ENCODE measurements at places on chromosomes 7 and 10.

DNA sequence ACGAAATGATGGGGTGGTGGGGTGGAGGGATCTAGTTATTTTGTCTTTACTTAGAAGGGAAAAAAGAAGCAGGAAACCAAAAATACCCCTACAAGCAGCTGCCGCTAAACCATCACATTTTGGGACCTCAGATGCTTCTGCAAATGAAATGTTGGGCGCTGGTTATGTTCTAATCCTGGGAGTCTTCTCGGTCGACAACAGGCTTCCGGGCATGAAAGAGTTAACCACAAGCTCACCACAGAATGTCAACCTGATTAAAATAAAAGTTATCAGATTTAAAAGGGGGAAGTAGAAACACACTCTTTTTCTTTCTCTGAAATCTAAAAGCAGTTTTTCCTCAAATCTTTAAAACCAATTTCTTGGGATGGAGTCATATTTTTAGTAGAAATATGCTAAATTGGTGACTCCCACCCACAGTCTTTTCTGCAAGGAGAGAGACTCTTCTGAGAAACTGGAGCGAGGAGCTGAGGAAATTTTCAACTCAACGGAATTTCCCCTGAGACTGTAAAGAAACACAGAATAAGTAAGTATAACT lies 16.8 kb downstream of the IL2RA start:
- peak; percentile 38 for DNase-seq

DNA sequence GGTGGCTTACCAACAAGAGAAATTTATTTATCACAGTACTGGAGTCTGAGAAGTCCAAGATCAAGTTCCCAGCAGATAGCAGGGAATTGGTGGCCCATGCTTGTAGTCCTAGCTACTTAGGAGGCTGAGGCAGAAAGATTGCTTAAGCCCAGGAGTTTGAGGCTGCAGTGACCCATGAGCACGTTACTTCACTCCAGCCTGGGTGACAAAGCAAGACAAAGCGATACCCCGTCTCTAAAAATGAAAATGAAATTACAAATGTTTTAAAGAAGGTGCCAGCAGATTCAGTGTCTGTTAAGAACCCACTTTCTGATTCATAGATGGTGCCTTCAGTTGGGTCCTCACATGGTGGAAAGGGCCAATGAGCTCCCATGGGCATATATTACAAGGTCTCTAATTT lies 20.6 kb upstream of the ARHGAP12 start:
- no peak for DNase-seq

DNA sequence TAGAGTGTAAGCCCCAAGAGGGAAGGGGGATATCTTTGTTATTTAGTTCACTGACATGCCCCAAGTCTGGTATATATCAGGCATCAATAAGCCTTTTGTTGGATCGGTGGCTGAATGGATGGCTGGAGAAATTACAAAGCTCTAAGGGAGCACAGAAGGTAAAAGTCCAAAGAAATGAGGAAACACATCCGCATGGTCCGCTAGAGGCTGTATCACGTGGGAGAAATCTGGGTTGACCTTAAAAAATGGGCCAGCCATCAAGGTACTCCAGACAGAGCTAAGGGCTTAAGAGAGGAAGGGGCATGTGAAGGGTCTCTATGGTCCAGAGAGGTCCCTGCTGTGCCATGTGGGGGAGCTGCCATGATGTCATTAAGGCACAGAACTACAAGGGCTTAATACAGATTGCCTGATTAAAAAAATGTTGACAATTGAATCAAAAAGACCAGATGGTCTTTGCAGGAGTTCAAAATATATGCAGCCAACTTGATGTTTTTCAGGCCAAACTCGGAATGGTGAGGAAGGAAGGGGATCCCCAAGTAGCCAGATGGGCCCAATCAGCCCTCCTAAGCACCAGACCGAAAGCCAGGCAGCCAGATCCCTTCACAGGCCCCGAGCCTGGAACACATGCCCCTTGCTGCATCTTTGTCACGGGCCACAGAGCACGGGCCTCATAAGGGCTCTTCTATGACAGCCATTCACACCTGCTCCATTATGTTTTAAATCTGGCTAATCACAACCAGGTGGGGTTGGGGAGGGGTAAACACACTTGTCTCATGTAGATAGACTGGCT lies 31.9 kb downstream of the SCRN1 start:
- no peak for DNase-seq

DNA sequence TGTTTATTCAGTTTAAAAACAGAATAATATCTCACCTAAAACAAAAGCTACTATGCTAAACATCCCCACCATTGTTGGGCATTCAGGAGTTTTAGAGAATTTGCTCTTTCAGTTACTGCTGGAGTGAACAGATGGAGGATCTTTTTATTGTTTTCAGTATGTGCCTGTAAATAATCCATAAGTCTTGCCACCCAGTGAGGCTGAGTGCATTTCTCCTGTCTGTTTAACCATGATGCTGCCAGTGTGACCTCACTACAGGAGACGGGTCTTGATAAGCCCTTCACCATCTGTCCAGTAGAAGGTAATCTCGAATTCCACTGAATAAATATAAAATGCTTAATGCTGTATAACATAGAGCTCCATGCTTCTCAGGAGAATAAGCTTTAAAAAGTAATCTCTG lies 430.9 kb downstream of the POM121L12 start:
- DNase-seq: no peak

DNA sequence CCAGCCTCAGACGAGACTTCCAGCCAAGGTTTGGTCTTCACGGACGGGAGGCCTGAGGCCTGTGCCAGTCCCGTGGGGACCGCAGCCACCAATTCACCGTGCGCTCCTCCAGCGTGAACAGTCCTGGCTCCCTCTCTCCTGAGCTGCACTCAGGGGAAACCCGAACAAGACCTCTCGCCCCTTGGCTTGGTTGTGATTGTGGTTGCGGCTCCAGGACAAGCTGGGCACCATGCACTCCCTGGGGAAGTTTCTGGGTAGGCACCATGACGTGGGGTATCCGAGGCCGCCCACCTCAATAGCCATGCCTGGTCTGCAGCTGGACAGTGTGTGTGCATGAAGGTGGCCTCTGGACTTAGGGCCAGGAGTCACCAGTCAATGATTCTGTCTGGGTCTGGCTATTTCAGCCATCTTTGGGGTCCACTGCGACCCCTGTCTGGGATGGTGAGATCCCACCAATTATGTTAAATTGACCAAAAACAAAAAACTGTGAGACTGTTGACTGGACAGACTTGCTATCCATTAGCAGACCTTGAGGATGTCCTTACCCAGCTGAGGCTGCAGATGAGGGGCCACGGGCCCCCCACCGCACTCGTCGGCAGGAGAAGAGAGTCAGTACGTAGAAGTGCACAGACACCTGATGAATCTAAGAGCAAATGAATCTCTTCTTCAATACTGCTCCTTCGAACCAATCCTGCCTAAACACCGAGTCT lies 33.5 kb upstream of the EN2 start:
- no peak for DNase-seq

DNA sequence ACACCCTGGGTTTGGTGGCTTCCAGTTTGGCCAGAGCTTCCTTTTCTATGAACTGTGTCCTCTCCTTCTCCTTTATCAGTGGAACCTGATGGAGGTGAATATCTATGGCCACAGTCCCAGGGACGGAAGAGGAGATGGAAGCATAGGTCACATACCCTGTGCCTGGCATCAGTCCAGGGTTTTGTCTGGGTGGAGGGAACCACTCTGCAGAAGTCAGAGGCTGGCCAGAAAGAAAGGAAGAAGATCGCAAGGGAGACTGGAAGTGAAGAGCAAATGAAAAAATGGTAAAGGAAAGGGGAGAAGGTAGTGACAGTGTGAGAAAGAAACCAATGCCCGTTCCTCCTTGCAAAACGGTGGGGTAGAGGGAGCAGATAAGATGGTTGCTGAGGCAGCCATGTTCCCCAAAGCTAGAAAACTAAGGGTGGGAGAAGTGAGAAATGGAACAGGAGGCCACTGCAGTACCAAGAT lies 77.9 kb upstream of the HECW1 start:
- DNase-seq: no peak

DNA sequence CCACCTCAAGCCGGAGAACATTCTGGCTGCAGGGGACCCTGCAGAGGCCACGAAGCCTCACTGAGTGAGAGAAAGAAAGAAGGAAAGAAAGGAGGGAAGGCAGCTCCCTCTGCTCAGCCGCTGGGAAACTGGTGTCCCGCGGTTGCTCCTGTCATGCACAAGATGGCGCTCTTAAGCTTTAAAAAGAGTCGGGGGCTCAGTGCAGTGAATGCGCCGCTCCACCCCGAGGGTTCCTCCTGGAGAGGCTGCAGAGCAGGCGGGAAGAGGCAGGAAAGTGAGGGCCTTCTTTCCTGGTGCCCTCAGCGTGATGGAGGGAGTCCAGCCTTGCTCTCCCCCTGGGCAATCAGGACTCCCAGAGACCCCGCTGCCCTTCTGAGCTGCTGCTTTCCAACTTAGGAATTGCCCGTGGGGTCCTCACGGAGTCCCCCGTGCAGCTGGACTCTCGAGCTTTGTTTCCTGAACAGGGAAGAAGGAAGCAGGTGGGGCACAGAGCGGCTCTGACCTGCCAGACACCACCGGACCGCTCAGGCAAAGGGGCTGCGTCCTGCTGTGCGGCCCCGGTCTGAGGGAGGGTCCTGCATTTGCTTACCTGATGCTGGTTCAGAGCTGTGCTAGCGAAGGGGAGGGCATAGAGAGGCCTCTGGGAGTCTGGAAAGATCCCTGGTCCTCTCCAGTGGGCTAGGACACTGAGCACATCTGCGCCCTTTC lies 141.9 kb upstream of the MKI67 start:
- DNase-seq: peak; percentile 50

- DNase-seq: peak; percentile 49
These were observed 9.2 kb downstream of the SGMS1 start for GRCh38 chr10:50614444-50615137.

DNA sequence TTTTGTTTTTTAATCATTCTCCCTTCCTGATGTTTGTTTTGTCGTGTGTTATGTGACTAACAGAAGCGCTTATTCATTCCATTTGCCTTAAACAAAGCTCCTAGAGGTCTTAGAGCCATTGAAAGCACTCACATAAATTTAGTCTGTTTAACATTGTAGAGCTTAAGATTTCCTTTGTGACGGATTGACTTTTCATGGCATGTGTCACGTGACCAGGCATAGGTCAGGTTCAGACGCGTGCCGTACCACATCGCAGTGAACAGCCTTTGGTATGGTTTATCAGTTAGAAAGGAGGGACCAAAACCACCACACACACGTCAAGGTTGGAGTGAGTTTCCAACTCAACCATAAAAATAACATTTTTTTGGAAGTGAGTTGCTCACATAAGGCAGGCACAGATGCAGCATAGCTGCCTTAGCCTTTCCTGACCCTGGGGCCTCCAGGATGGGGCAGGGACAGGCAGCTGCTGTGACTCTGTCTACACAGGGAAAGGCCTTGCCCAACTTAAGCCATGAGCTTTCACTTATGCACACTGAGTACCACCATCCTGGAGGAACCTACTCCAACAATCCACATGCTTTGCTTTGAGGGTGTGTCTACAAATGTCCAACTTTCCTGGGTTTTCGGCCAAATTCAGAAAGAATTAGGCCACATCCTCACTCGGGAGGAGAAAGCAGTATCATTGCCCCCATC lies 55.5 kb downstream of the WDFY4 start:
- DNase-seq: no peak

DNA sequence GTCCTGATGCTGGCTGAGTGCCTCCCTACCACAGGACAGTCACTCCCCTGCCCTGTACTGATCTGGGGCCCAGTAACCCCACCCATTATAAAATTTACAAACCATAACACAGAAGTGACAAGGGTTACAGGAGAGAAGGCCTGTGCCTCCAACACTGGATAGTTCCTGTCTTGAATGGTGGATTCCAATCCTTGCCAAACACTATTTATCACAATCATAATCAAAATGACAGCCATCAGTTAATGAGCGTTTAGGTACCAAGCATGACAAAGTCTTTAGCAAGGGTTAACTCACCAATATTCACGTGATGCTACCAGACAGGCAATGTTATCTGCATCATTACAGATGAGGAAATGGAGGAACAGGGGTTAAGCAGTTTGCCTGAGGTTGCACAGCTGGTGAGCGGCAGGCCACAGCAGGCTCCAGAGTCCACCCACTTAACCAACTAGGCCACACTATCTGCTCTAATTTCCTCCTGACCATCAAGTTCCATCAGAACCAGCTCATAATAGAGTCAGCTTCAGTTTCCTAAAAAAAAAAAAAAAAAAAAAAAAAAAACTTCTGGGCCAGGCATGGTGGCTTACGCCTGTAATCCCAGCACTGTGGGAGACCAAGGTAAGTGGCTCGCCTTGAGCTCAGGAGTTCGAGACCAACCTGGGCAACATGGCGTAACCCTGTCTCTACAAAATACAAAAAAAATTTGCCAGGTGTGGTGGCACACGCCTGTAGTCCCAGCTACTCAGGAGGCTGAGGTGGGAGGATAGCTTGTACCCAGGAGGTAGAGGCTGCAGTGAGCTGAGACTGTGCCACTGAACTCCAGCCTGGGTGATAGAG lies 14.2 kb downstream of the PDLIM1 start:
- DNase-seq: peak; percentile 86

DNA sequence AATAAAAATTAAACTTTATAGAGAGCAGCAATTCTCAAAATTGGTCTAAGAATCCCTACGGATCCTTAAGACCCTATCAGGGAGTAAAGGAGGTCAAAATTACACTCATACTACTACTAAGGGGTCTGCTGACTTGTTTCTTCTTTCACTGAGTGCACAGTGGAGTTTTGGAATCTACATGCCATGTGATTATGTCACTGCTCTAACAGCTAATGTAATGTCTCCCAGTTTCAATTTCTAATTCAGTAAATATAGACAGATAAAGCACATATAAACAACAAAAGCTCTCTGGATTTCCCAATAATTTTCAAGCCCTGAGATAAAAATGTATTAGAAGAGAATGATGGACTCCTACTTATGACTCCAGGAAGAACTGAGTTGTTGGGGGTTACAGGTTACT lies 74.6 kb downstream of the WAPL start:
- no peak for DNase-seq

GRCh38 chr10:79070081-79070605 lies 1.4 kb downstream of the ZMIZ1 start:
- no peak for DNase-seq

DNA sequence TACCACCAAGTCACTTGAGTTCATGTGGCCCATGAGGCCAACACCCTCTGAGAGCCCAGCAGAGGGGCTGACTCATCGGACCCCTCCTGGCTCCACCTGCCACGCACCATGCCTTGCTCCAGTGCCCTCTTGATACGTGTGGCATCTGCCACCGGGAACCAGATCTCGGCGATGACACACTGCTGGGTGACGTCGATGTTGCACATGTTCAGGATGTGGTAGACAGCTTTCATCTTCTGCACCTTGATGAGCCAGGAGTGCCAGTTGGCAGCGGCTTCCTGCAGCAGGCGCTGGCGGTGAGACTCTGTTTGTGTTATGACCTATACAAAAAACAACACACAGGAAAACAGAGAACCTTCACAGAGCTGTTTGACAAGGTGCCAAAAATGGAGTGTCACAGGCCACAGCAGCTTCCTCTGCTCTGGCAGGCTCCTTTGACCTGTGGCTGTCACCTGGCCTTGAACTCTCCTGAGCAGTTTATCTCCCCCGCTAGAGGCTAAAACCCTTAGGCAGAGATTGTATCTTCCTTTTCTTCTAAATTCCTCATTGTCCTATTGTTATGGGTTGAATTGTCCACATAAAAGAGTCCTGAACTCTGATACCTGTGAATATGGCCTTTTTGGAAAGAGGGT lies 45.2 kb upstream of the TMEM213 start:
- DNase-seq: peak; percentile 4

Measured in hematopoietic multipotent progenitor cell treated with erythropoietin and hydrocortisone succinate and interleukin-3 and kit ligand, for 8 days (in vitro differentiated cells).